ENCODE measurements at places on chromosomes 16 and 17. TPM values are rescaled to one million over a fixed set of nuclear protein-coding genes. Genes with fewer than 3 reads are reported as not detected.

- no peak for DNase-seq
These were observed 52.3 kb downstream of the CYB5D2 start for GRCh38 chr17:4195306-4195705.

Gene TPSD1
- 0.51 TPM for total RNA-seq

Gene ZNF423
- 8.4 TPM for total RNA-seq

DNA sequence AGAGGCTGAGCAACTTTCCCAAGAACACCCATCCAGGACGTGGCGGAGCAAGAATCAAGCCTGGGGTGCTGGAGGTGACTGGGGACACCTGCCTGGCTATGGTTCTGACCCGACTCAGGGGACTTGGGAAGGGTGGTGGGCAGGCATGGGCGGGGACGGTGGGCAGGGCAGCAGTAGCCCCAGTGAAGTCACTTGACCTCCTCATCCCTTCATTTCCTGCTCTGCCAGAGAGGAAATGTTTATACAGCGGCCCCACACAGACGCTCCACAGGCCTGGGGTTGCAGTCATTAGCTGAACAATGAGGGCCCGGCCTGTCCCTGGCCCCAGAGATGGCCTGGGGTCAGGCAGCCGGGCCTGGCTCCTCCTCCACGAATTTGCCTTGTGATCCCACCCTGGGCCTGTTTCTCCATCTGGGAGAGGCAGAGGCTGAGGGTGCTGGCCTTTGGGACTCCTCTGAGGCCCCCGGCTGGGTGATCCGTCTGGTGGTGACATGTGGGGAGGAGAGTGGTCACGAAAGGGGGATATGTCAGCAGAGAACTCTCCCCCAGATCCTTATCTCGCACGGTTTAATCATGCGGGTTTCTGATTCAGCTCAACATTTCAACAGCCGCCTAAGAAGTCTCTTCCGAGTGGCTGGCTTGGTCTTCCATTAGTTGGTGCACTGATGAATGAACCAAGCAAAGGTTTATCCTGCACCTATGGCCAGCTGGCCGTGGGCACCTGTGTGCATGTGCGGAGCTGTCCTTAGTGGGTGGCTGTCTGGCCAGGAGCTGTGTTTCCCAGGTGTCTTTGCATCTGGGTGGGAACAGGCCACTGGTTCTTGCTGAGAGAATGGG, 175.9 kb downstream of the IRF8 start:
- DNase-seq: peak; percentile 28

DNA sequence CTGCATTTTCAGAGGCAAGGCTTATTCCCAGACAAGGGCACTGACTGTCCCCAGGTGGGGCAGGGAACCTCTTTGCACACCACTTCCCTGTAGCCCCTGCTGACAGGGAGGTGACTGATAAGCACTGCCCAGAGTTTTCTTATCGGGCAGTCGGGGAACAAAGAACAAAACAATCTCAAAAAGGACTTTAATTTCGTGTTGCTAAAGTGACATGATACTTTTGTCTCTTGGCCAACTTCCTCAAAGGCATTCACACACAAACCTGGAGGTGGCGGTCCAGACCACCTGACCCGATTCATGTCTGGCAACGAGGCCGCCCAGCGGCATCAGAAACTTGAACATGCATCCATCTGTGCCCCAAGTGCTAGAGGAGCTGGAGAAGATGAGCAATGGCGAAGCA, 28.9 kb downstream of the ZDHHC7 start:
- DNase-seq: no peak

GRCh38 chr16:83266848-83267553, 540.8 kb upstream of the HSBP1 start:
- DNase-seq: no peak

DNA sequence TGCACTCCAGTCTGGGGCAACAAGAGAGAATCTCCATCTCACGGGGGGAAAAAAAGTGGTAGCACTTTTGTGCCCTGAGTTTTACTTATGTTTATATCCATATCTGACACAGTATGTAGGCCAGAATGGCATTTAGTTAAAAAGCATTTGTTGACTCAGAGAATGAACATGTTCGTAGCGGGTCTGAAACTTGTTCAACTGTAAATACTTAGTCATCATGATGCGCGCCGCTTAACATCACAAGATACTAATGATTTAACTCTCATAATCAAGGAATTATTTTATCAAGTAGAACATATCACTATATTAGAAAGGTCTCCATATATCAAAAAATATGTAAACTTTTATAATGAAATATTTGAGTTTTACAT, 55.3 kb upstream of the ITGA2B start:
- no peak for DNase-seq

Gene HAGH
- 163 TPM for total RNA-seq

GRCh38 chr17:49939318-49939717, 29.7 kb upstream of the DLX4 start:
- DNase-seq: no peak

DNA sequence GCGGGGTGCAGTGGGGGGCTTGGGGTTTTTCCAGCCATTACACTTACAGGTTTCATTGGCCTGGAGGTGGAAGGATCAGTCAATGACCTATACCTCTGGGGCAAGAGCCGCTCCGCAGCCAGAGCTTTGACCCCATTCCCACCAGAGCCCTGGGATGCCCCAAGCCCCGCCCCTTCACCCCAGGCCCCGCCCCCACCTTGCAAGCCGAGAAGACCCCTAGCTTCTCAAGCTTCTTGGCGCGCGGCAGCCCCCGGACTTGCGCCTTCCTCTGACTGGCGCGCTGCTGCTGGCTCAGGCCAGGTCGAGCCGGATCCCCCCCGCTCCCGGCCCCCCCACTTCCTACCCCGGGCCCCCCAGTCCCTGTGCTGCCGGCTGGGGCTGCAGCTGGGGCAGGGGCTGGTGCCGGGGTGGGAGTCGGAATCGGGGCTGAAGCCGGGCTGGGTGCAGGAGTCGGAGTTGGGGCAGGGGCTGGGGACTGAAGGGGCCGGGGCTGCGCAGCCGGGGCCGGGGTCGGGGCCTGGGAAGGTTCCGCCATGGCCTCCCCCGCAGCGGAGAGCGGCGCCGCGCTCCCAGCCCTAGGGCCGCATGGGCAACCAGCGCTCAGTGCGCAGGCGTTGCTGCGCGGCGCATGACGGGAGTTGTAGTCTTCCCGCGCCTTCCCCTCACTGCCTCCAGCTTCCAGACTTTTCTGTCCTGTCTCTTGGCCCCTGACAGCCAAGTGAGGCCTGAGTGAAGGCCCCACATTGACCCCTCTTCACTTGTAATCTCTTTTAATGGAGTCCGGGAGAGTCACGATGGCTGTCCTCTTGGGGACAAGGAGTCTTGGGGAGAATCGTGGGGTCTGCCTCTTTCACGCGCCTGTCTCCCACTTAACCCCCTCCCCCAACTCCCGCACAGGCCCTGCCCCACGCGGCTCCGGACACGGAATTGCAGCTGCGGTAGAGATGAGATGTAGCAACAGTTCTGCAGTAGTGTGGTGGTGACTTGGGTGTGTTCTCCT, at the start of gene KAT2A:
Gene KAT2A, minus strand, starts transcription at position 598 of the 1,000 bp plus-strand sequence. Its CDS starts 63 bp downstream, at position 535.
- DNase-seq: peak; percentile 91

Gene PSMD3
- total RNA-seq: 88.0 TPM

DNA sequence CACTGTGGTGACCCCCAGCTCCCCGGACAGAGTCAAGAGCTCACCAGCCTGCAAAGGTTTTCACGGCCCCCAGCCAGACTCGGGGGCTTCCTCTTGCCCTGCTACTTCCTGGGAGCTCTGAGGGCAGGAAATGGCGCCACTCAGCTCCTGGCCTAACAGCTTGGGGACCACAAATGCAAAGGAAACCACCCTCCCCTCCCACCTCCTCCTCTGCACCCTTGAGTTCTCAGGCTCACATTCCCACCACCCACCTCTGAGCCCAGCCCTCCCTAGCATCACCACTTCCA, 375 bp upstream of the SPN start:
- no peak for DNase-seq

DNA sequence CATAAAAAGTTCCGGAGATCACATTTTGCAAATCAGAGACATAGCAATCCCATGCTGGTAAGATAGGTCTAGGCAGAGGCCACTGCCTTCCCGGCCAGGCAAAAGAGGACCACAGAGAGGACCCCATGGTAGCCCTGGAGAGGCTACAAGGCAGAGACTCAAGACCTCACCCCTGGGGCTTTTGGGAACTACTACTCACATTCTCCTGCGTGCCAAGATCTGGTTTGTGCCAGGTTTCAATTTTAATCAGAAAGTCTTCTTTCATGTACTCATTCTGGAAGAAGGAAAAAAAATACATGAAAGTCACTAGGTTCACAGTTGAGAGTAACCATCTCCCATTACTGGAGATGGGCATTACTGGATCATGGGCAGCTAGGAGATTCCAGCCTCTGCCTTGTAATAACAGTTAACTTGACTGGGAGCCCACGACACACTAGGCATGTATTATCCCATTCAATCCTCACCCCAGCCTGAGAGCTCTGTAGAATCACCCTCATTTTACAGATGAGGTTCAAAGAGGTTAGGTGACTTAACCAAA, 21.2 kb downstream of the PITPNA start:
- DNase-seq: no peak

DNA sequence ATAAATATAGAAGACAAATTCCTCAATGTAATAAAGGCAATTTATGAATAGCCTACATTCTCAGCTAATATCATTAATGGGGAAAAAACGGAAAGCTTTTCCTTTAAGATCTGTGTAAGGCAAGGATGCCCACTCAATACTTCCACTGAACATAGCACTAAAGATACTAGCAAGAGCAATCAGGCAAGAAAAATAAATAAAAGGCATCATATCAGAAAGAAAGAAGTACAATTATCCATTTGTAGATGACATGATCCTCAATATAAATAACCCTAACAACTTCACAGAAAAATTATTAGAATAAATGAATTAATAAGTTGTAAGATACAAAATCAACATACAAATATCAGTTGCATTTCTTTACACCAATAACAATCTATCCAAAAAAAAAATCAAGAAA, 37.1 kb downstream of the C16orf87 start:
- DNase-seq: no peak

- DNase-seq: no peak
These were observed 610.7 kb downstream of the KCNJ2 start for GRCh38 chr17:70780031-70780430.

Gene ALDH3A1
- 0.27 TPM for total RNA-seq

DNA sequence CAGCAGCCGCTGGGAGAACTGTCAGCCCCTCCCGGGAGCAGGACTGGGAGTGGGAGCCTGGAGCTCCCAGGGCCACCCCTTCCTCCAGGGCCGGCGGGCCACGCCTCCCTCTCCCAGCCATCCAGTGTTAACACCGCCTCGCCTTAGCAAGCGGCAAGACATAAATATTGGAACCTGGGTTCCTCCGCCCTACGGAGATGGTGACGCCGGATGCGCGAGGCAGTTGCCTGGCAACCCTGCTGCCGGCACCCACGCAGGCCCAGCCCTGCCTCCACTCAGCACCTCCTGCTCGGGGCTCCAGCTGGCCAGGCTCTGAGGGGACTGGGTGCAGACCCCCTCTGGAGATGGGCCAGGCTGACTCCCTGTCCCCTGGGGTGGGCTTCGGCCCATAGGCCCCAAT, 27.4 kb upstream of the CACNA1H start:
- DNase-seq: no peak

Gene DNAI2
- total RNA-seq: not detected

DNA sequence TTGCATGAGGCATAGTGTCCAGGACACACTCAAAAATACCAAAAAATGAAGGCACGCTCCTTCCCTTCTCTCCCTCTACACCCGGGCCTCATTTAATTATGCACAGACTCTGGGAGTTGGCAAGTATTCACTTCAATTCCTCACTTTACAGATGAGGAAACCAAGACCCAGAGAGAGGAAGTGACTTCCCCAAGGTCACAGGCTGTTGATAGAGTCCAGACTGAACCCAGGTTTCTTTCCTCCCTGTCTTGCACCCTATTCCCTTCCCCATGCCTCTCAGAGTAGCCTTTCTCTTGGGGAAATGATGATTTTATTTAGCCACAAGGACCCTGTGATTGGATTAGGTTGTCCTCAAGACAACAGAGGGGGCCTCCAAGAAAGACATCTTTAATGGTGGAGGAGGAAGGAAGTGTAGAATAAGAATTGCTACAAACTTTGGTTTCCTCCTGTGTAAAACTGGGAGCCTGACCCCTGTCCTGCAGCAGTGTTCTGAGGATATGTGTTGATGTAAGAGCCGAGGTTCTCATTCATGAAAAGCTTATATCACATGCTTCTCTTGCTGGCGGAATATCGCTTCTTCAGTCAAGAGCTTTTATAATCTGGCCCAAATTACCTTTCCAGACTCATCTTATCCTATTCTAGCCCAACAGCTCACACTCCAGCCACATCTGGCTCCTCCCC, 48.8 kb upstream of the SIAH1 start:
- no peak for DNase-seq

- no peak for DNase-seq
These were observed 81.5 kb upstream of the DHX40 start for GRCh38 chr17:59483860-59484259.

GRCh38 chr17:75737133-75737962, 16.1 kb downstream of the ITGB4 start:
- no peak for DNase-seq

DNA sequence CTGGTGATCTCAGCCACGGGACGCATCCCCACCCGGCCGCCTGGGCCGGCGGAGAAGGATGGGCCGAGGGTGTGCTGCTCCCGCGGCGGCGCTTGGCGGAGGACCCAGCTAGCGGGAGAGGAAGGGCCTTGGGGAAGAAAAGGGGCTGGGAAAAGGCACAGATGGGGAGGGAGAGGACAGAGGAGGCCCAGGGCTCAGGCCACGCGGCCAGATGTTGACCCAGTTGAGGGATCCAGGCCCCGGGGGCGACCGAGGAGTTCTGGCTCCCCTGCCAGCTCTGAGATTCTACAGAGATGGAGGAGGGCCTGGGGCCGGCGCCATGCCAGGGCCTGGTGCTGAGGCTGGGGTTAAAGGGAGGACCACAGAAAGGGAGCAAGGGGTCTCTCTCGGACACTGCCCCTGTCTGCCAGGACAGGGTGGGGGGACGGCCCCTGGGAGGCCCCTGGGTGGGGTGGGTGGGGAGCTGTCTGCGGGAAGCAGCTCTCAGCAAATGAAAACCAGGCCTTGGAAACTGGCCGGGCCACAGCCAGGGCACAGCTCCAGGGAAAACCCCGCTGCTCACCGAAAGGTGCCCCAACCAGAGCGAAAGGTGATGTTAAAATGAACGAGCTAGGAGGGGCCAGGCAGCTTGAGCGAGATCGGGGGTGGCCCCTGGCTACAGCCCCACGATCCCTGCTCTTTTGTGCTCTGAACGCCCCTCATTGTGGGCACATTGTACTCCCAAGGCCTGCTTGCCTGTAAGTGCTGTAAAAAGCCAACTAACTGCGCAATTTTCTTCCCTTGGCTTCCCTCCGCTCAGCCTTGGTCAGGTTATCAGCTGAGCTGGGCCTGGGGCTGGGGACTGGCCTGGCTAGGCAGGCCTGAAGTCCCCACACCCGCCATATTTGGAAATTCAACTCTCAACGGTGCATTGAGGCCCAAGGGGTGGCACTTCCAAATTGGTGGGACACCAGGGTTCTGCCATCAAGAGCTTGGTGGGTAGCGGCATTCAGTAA, 191.4 kb downstream of the ZNF423 start:
- peak; percentile 79 for DNase-seq

GRCh38 chr17:81373536-81374160, 21.6 kb upstream of the BAHCC1 start:
- DNase-seq: no peak

Gene METRNL
- 70.3 TPM for total RNA-seq

DNA sequence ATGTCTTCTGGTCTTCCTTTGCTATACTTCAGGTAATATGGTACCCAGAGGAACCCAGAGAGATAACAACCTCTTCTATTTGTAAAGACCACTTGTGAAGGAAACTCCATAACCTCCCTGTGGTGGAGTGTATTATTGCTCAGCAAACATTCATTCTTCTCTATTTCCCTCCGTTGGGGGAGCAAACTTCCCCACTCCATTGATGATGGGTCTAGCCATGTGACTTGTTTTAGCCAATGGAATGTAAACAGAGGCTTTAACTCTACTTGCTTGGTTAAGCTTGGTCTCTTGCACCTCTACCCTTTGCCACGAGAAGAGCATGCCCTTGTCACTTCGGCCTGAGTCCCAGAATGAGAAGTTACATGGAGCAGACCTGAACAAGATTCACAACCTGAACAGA, 30.0 kb upstream of the SKAP1 start:
- DNase-seq: no peak
